Stimulated activated CD4-positive, alpha-beta T cell treated with anti-CD3 and anti-CD28 coated beads, Interleukin-1b, Interleukin-23, amount 100 ng/mL, for 24 hours (primary cell): ENCODE measurements at places on chromosomes 7 and 10.

GRCh38 chr10:76649723-76650127, 987.9 kb downstream of the KCNMA1 start:
- no peak for DNase-seq

DNA sequence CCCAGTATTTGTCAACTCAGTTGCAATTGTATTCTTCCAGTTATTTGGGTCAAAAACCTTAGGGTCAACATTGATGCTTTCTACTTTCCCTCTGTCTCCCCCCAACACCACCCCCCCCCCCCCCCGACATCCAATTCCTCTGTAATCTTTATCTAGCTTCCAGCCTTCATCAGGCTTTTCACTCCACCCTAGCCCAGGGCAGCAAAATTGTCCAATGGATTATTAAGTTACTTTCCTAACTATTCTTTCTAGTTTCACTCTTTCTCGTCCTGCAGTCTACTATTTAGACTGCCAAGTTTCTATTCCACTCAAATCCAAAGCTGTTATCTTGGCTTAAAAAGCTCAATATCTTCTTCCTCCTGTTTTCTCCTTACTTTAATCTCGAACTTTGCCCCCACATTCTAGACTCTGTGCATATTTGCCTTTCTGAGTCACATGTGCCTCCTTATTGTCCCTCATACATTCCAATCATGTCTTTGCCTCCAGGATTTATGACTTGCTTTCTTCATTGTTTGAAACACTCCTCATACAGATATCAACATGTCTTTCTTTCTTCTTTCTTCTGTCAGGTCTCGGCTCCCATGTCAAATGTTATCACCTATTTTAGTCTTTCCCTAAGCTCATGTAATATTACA, 196.6 kb upstream of the TMEM196 start:
- DNase-seq, result no peak

- DNase-seq, result no peak
Observed at GRCh38 chr7:158956805-158957509, 100.6 kb downstream of the DYNC2I1 start.

GRCh38 chr10:120606051-120606764, 149.2 kb downstream of the PLPP4 start:
- no peak for DNase-seq
